ENCODE measurements at places on chromosomes 11 and 22. TPM values are rescaled to one million over a fixed set of nuclear protein-coding genes. Genes with fewer than 3 reads are reported as not detected.
A peak's percentile ranks its signal among the peaks of the same experiment; 100 is the strongest.

- H3K27ac ChIP-seq: no peak overlapping the region
- DNase-seq: no peak
- H3K36me3 ChIP-seq: no peaks in the 10 kb centered on the region
- no peak overlapping the region for H3K4me3 ChIP-seq
- peaks cover 10% of the 10 kb centered on the region for H3K27me3 ChIP-seq
Measured at GRCh38 chr11:44427432-44427831, 117.5 kb upstream of the ALX4 start.

GRCh38 chr22:37126882-37127281, 17.4 kb upstream of the TMPRSS6 start:
- no peak overlapping the region for H3K4me3 ChIP-seq
- no peaks in the 10 kb centered on the region for H3K4me1 ChIP-seq
- H3K27me3 ChIP-seq: no peaks in the 10 kb centered on the region

- no peaks in the 10 kb centered on the region for H3K36me3 ChIP-seq
- no peaks in the 10 kb centered on the region for H3K27me3 ChIP-seq
- peak within 1 kb of the TSS; percentile 91 for H3K27ac ChIP-seq
- DNase-seq: peak; percentile 83
Measured at GRCh38 chr11:100687054-100687629, at the start of gene ARHGAP42. TSS of gene ARHGAP42 (plus strand) at chr11:100687288. CDS start at chr11:100687679, 391 bp downstream.

GRCh38 chr11:131944736-131945135, 574.3 kb downstream of the NTM start:
- peaks cover 6% of the 10 kb centered on the region for H3K27me3 ChIP-seq
- no peaks in the 10 kb centered on the region for H3K36me3 ChIP-seq
- no peak for DNase-seq
- H3K27ac ChIP-seq: no peak overlapping the region
- no peaks in the 10 kb centered on the region for H3K4me1 ChIP-seq

DNA sequence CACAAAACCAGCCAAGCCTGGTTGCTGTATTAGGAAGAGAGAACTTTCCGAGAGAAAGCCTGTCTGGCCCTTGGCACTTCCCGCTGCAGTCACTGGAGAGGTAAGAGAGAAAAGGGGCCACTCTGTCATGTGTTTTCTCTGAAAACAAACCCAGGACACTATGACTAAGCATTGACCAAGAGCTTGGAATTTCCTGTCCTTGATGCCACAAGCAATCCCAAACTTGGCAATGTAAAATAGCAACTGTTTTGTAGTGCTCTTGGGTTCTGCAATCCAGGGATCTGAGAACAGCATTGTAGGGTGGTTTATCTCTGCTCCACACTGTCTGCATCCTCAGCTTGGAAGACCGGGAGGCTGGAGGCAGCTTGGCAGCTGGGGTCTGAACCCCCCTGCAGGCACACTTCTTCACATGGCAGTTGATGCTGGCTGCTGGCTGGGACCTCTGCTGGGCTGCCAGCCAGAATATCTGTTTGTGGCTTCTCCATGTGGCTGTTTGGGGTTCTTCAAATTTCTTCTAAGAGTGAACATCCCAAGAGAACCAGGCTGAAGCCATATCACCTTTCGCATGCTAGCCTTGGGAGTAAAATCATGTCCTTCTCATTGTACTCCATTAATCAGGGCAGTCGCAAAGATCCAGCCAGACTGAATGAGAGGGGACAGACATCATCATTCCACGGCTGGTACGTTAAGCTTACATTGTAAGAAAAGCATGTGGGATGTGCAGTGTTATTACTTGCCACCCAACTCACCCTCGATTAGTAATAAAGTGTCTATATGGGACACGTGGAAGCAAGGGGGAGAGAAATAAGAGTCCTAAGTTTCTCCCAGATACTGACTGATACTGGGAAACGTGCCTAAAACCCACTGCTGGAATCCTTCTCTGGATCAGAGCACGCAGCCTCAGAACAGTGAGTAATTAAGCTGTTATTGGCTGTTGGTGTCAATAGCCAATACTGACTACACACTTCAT, 537.4 kb upstream of the B3GAT1 start:
- no peak for DNase-seq
- H3K4me3 ChIP-seq: no peak overlapping the region
- H3K36me3 ChIP-seq: no peaks in the 10 kb centered on the region

DNA sequence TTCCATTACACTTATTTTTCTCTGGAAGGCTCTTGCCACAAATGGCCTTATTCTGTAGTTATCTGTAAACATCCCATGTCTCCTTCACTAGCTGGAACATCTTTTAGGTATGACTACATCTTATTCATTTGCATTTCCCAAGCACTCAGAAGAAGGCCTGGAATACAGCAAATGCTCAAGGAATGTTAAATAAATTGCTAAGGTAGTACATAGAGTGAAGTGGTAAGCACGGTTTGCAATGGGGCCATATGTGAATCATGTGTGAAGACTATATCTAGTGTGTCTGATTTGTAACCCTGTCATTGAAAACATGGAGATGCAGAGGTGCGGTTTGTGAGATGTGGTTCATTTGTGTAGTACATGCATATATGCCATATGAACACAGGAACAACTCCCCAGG, 33.5 kb downstream of the GDPD4 start:
- H3K27me3 ChIP-seq: no peaks in the 10 kb centered on the region
- no peak for DNase-seq
- H3K4me3 ChIP-seq: no peak overlapping the region
- no peak overlapping the region for H3K27ac ChIP-seq
- no peaks in the 10 kb centered on the region for H3K4me1 ChIP-seq

DNA sequence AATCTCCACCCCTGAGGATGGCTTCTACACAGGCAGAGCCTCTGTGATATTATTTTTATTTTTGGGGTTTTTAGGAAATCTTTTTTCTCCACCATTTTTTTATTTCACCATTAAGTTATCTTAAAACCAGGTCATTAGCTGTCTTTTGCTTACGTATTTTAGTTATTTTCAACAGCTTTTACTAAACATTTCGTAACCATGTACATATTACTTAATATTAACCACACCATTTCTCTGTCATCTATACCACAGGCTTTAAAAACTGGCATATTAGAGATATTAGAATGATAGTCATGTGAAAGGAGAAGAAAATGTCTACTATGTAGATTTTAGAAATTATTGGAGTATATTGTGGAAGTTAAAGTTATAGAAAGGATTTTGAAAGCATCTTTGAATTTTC, 37.4 kb downstream of the YAP1 start:
- no peaks in the 10 kb centered on the region for H3K27me3 ChIP-seq
- no peak for DNase-seq
- H3K4me1 ChIP-seq: peaks cover 31% of the 10 kb centered on the region

DNA sequence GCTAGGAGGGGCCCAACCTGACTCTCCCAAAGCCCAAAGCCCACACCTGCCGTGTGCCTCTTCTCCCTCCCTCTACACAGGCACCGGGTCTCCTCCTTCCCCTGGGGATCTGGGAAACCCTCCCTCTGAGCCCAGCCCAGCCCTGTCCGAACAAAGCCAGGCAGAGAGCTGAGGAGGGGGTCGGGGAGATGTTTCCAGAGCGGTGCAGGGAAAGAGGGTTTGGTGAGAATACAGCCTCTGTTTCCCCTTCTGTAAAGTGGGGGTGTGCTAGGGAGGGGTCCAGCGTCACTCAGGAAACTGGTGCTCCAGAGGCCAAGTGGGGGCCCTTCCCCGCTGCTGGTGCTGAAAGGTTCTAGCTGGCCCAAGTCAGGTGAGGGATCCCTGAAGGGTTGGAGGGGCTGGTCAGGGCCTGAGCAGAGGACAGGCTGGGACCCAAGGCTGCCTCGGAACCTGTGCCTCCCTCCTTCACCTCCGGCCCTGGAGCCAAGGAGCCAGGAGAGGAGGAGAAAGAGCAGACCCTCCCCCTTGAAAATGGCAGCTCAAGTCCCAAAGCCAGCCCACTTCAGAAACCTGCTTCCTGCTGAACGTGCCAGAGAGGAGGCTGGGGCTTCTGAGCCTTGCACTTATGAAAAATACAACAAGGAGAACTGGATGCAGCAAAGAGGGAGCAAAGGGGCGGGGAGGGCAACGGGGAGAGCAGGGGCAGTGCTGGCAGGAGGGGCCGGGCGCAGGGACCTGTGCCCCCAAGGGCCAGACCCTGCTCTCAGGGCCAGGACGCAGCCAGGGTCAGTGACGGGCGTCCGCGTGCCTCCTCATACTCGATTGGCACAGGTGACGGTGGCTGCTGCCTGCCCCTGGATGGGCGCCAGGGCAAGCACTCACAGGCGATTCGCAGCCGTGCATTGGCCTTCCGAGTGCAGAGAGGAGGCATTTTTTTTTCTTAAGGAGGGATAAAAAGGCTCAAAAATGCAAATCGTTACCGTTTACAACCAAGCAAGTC, 43.2 kb downstream of the MACROD1 start:
- H3K27ac ChIP-seq: no peak overlapping the region
- H3K27me3 ChIP-seq: no peaks in the 10 kb centered on the region
- H3K4me1 ChIP-seq: peaks cover 9% of the 10 kb centered on the region
- H3K4me3 ChIP-seq: no peak overlapping the region
- no peak for DNase-seq

DNA sequence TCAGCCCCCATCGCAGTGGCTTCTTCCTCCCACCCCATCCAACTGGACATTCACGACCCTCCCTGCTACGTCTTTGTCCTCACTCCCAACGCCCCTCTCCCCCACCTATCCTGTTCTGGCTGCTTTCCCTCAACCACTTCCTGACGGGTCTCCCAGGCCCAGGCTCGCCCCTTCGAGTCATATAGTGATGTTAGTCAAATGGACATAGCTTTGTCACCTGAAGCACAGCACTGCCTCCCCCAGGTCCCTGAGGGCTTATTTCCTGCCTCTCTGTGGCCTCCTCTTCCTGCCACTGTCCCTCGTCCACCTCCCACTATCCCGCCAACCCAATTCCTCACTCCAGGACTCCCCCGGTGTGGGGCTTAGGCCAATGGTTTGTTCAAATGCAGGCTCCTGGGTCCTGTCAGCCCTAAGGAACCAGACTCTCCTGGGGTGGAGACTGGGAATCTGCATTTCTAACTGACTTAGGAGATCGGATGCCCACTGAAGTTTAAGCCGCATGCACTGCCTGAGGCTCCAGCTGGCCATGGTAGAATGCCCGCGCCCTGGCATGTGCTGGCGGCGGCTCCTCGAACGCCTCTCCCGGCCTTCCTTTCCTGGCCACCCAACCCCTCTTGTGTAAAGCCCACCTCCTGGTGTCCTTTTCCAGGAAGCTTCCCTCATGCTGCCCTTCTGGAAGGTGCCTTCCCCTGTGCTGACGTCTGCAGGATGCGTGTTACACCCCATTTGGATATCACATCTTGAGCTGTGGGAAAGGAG, 18.3 kb downstream of the SUN2 start:
- H3K4me1 ChIP-seq: no peaks in the 10 kb centered on the region
- no peak for DNase-seq
- no peaks in the 10 kb centered on the region for H3K36me3 ChIP-seq
- no peaks in the 10 kb centered on the region for H3K27me3 ChIP-seq

DNA sequence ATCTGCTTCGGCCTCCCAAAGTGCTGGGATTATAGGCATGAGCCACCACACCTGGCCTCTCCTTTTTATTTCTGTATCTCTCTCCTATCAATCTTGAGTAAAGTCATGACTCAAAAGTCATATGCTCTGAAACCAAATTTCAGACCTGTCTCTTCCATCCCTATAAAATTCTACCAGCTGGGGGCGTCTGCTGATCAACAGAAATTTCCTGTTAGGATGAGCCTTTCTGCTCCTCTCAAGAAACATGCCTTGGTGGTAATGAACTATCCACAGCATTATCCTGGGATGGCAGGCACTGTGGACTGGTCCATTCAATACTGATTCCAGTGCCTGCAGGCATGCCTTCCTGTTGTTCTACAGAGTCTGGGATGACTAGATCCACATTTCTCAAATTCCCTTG, 472.6 kb downstream of the NELL1 start:
- DNase-seq: peak; percentile 17
- no peaks in the 10 kb centered on the region for H3K4me1 ChIP-seq
- H3K27me3 ChIP-seq: no peaks in the 10 kb centered on the region

- no peak overlapping the region for H3K27ac ChIP-seq
- H3K27me3 ChIP-seq: no peaks in the 10 kb centered on the region
- H3K4me1 ChIP-seq: no peaks in the 10 kb centered on the region
Measured at GRCh38 chr11:43392713-43393112, 34.0 kb downstream of the TTC17 start.

GRCh38 chr11:118398791-118399559, 2.4 kb upstream of the ATP5MG start:
- no peak overlapping the region for H3K27ac ChIP-seq
- H3K27me3 ChIP-seq: no peaks in the 10 kb centered on the region
- no peaks in the 10 kb centered on the region for H3K36me3 ChIP-seq
- DNase-seq: no peak

GRCh38 chr11:76802151-76802550, 19.0 kb downstream of the TSKU start:
- no peaks in the 10 kb centered on the region for H3K36me3 ChIP-seq
- peaks cover 35% of the 10 kb centered on the region for H3K4me1 ChIP-seq
- H3K27me3 ChIP-seq: no peaks in the 10 kb centered on the region
- DNase-seq: no peak

- no peaks in the 10 kb centered on the region for H3K27me3 ChIP-seq
- H3K4me3 ChIP-seq: no peak overlapping the region
- peaks cover 6% of the 10 kb centered on the region for H3K4me1 ChIP-seq
- H3K36me3 ChIP-seq: no peaks in the 10 kb centered on the region
- DNase-seq: peak; percentile 80
Measured at GRCh38 chr11:74739546-74740270, 8.5 kb upstream of the CHRDL2 start.

DNA sequence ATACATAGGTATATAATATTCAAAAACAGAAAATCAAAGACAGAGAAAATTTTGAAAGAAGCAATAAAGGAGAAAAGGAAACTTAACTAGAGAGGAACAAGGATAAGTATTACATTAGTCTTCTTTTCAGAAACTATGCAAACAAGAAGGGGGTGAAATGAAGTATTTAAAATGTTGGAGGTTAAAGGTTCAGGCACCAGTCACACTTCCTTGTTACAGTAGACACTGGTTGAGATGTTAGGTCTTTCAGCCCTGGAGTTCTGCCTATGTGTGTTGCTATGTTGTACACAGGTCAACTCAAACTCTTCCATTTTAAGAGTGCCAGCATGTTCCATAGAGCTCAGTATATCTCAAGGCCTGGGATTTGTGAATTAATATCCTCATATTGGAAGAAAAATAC, 6.0 kb upstream of the MS4A4A start:
- no peaks in the 10 kb centered on the region for H3K27me3 ChIP-seq
- H3K4me3 ChIP-seq: no peak overlapping the region

- no peak for DNase-seq
- H3K36me3 ChIP-seq: no peaks in the 10 kb centered on the region
- H3K4me1 ChIP-seq: no peaks in the 10 kb centered on the region
- no peaks in the 10 kb centered on the region for H3K27me3 ChIP-seq
- no peak overlapping the region for H3K27ac ChIP-seq
Measured at GRCh38 chr11:5286351-5286750, 15.4 kb downstream of the OR51B4 start.

Gene PANX3
- polyA plus RNA-seq: 0.25 TPM

Gene ADAMTS15
- polyA plus RNA-seq: 5.4 TPM

Gene SPECC1L
- 13.0 TPM for polyA plus RNA-seq

Gene THY1
- 117 TPM for polyA plus RNA-seq

Gene HEPHL1
- 0.17 TPM for polyA plus RNA-seq

Gene MTA2
- polyA plus RNA-seq: 17.1 TPM

Gene LRRC32
- 80.4 TPM for polyA plus RNA-seq

Gene IGF2
- polyA plus RNA-seq: 3,175 TPM

Gene API5
- polyA plus RNA-seq: 40.0 TPM

Gene RASD2
- polyA plus RNA-seq: 12.7 TPM

Gene LUZP2
- polyA plus RNA-seq: 2.2 TPM

Gene FUT4
- polyA plus RNA-seq: 5.9 TPM

Gene NEU3
- 4.3 TPM for polyA plus RNA-seq

Gene INPP5J
- polyA plus RNA-seq: 5.6 TPM

Gene CASP1
- polyA plus RNA-seq: 4.7 TPM

All from hepatocyte (in vitro differentiated cells).